ENCODE measurements at places on chromosomes 1 and 21. TPM values are rescaled to one million over a fixed set of nuclear protein-coding genes. Genes with fewer than 3 reads are reported as not detected.

DNA sequence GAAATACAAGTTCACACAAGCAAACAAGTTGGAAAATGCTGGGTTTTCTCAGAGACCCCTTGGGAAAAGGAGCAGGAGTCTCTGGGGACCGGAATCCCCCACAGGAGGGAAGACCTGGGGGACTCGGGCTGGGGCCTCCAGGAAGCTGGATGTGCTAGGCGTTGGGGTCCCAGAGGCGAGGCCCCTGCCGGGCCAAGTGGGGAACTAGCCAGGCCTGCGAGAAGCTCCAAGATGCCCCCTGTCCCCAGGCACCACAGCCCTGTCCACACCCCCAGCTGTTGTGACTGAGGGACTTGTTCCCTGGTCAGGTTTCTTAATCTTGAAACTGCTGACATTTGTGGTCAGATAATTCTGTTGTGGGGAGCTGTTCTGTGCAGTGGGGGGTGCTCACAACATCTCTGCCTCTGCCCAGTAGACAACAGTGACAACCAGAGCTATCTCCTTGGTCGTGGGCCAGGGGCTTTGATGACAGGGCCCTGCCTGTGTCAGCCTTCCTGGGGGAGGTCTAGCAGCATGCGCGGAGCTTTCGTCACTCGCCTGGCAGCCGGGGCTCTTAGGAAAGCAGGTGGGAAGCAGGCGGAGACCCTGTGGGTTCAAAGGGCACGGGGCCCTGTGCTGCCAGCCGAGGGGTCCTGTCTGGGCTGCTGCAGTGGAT lies 126.4 kb upstream of the ARHGEF16 start:
- no peak overlapping the region for H3K27ac ChIP-seq
- no peaks in the 10 kb centered on the region for H3K4me1 ChIP-seq
- H3K27me3 ChIP-seq = no peaks in the 10 kb centered on the region
- DNase-seq = no peak
- H3K36me3 ChIP-seq = no peaks in the 10 kb centered on the region

GRCh38 chr1:17130138-17130635 lies 10.9 kb upstream of the PADI2 start:
- H3K36me3 ChIP-seq = no peaks in the 10 kb centered on the region
- H3K4me1 ChIP-seq = no peaks in the 10 kb centered on the region
- no peak for DNase-seq
- no peak overlapping the region for H3K27ac ChIP-seq
- peaks cover 17% of the 10 kb centered on the region for H3K27me3 ChIP-seq

GRCh38 chr1:24236789-24237371 lies 49.8 kb upstream of the IFNLR1 start:
- peaks cover 13% of the 10 kb centered on the region for H3K4me1 ChIP-seq
- H3K4me3 ChIP-seq = no peak overlapping the region
- no peak for DNase-seq
- peaks cover 18% of the 10 kb centered on the region for H3K27me3 ChIP-seq
- no peak overlapping the region for H3K27ac ChIP-seq
- H3K36me3 ChIP-seq = peaks cover 1% of the 10 kb centered on the region

- peaks cover 12% of the 10 kb centered on the region for H3K36me3 ChIP-seq
- no peak overlapping the region for H3K4me3 ChIP-seq
- no peaks in the 10 kb centered on the region for H3K27me3 ChIP-seq
- DNase-seq = no peak
Observed at GRCh38 chr1:11842154-11843041, 5.2 kb downstream of the NPPA start.

- H3K4me1 ChIP-seq = peaks cover 8% of the 10 kb centered on the region
- no peak for DNase-seq
- H3K27me3 ChIP-seq = no peaks in the 10 kb centered on the region
- no peaks in the 10 kb centered on the region for H3K36me3 ChIP-seq
- H3K27ac ChIP-seq = no peak overlapping the region
Observed at GRCh38 chr21:29477941-29478340, 179.2 kb downstream of the BACH1 start.

DNA sequence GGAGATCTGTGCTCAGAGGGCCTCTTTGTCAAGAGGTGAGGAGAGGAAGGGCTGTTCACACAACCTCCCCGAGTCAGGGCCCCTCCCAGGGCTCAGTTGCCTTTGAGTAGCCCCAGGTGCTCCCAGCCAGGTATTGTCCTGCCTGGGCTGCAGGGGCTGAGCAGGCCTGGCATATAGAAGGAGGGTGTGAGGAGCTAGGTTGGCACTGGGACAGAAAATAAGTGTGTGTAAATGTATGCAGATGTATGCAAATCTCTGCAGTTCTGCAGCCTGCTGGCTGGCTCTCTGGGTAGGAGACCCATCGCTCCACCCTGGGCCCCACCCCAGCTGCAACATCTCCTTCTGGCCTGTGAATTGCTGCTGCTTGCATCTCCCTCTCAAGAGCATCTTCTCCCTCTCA lies 52.4 kb downstream of the NAV1 start:
- peaks cover 14% of the 10 kb centered on the region for H3K27me3 ChIP-seq
- no peaks in the 10 kb centered on the region for H3K4me1 ChIP-seq
- no peak overlapping the region for H3K27ac ChIP-seq
- no peaks in the 10 kb centered on the region for H3K36me3 ChIP-seq
- no peak for DNase-seq

DNA sequence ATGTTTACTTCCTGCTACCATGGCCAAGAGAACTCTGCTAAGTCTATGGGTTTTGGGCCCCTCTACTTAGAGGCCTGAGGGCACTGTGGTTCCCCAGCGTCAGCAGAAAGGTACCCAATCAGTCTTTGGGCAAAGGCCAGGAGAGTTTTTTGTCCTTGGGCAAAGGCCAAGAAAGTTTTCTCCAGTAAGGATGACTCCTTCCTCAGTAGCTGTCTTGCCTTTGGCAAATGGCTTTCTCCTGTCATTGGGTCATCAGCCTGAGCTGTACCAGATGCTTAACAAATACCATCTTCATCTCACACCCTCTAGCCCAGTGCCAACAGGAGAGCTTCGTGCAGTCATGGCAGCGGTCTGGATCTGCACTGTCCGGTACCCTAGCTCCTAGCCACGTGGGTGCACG lies 199.3 kb upstream of the TMEM51 start:
- H3K27me3 ChIP-seq = no peaks in the 10 kb centered on the region
- DNase-seq = no peak
- no peaks in the 10 kb centered on the region for H3K4me1 ChIP-seq
- no peak overlapping the region for H3K27ac ChIP-seq

- no peak for DNase-seq
- H3K4me1 ChIP-seq = no peaks in the 10 kb centered on the region
- no peak overlapping the region for H3K27ac ChIP-seq
- peaks cover 22% of the 10 kb centered on the region for H3K27me3 ChIP-seq
Observed at GRCh38 chr21:46024141-46024540, 42.6 kb downstream of the COL6A1 start.

DNA sequence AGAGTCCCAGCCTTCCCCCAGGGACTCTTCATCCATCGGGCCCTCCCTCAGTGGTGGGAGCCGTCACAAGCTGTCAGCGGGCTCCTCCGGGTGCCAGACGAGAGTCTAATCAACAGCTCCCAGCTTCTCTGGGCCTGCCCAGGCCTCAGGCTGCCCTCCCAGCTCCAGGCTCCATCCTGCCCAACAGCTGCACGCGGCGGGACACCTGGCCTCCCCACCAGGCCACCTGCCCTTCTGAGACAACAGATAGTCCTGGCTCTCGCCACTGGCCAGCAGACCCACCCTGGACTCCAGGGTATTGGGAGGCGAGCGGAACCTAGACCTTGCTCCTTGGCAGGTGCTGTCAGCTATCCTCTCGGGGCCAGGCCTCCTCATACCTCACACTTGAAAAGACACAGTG lies 3.1 kb downstream of the WNT4 start:
- peaks cover 4% of the 10 kb centered on the region for H3K4me1 ChIP-seq
- H3K27me3 ChIP-seq = peaks cover 34% of the 10 kb centered on the region
- H3K4me3 ChIP-seq = no peak overlapping the region
- no peaks in the 10 kb centered on the region for H3K36me3 ChIP-seq
- H3K27ac ChIP-seq = no peak overlapping the region

- H3K36me3 ChIP-seq = peaks cover 22% of the 10 kb centered on the region
- H3K27me3 ChIP-seq = peaks cover 11% of the 10 kb centered on the region
- no peak for DNase-seq
- no peak overlapping the region for H3K4me3 ChIP-seq
- H3K27ac ChIP-seq = peak overlapping the region; percentile 52
Observed at GRCh38 chr1:109864047-109864822, 46.4 kb upstream of the CSF1 start.

GRCh38 chr1:15803380-15803779 lies 4.1 kb downstream of the UQCRHL start:
- DNase-seq = no peak
- no peaks in the 10 kb centered on the region for H3K36me3 ChIP-seq
- peaks cover 11% of the 10 kb centered on the region for H3K27me3 ChIP-seq

- H3K27ac ChIP-seq = no peak overlapping the region
- peaks cover 6% of the 10 kb centered on the region for H3K4me1 ChIP-seq
- no peaks in the 10 kb centered on the region for H3K27me3 ChIP-seq
- no peak for DNase-seq
- peaks cover 5% of the 10 kb centered on the region for H3K36me3 ChIP-seq
- no peak overlapping the region for H3K4me3 ChIP-seq
Observed at GRCh38 chr1:241591317-241591716, 48.9 kb downstream of the CHML start.

DNA sequence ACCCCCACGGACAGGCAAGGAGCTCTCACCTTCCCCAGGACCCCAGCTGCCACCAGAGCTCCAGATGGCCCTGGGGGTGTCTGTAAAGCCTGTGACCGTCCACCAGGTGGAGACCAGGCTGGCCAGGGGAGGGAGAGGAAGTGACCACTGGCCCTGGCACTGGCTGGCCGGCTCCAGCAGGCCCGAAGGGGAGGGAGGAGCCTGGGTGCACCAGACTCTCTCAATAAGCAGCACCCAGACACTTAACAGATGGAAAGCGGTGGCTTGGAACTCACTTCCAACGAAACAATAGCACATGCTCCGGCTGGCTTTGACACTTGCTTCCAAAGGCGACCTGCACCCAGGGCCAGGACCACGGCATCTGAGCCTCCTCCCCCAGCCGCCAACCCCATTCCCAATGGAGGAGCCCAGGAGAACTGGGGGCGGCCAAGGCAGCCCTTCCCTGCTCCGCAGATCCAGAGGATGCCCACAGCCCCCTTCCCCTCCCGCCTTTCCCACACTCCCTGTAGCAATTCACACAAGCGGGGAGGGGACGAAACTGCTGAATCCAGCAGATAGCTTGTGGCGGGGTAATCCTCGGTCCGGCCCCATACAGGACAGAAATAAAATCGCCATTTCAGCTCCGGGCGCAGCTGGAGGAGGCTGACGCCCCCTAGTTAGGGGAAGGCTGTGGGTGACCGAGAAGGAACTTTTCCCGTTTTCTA lies 742 bp upstream of the PDE9A start:
- H3K27me3 ChIP-seq = peaks cover 54% of the 10 kb centered on the region
- no peak overlapping the region for H3K27ac ChIP-seq
- DNase-seq = no peak

DNA sequence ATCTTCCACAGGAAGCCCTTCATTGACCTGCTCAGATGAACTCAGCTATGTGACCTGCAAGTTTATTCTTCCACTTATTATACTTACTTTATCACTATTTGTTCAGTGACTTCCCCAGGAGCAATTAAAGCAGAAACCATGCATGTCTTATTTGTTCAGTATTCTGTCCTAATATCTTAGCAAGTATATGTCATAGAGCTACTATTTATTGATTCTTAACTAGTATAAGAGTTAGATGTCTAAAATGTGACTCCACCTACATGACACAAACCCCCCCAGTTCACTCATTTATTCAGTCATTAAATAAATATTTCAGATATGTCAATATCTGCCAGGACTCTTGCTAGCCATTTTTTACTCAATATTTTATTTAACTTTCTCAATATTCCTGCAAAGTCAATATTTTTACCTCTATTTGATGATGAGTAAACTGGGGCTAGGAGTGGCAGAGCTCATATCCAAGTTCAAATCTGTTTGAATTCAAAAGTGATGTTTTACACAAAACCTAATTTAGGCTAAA lies 469.0 kb upstream of the USP24 start:
- H3K4me1 ChIP-seq = no peaks in the 10 kb centered on the region
- no peak overlapping the region for H3K4me3 ChIP-seq
- H3K27ac ChIP-seq = no peak overlapping the region
- no peaks in the 10 kb centered on the region for H3K27me3 ChIP-seq

DNA sequence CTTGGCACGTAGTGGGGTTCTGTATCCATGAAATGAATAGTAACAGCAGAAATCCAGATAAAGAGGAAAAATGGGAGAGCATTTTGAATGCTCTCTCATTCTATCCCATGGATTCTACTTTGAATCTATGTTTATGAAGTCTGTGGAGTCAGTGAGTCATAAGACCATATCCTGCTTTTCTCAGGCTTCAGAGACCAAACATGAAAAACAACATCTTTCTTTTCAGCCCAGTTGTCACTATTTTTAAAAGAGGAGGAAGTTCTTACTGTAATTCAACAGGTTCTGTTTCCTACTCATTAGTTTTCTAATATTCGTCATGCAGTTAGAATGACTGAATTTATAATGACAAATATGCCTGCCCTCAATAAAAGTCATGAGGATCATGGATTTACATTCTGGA lies 39.4 kb upstream of the CD55 start:
- H3K27me3 ChIP-seq = peaks cover 2% of the 10 kb centered on the region
- H3K4me3 ChIP-seq = no peak overlapping the region
- peaks cover 26% of the 10 kb centered on the region for H3K4me1 ChIP-seq

DNA sequence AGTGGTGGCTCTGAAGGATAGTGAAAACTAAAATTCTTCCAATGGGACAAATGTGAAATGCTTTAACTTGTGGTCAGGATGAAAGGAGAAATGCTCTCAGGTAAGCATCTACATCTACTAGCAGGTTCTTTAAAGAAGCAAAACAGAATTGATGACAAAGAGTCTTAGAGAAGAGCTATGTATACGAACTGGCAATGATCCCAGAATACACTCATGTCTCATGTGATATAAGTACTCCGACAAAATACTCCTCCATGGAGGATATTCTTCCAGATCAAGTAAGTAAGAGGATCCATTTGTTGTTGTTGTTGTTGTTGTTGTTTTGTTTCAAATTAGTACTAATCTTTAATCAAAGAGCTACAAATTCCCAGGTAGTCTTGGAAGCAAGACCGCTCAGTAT lies 174.0 kb upstream of the ATP1B1 start:
- no peak overlapping the region for H3K27ac ChIP-seq
- H3K27me3 ChIP-seq = peaks cover 16% of the 10 kb centered on the region
- DNase-seq = no peak
- H3K4me3 ChIP-seq = no peak overlapping the region
- H3K4me1 ChIP-seq = peaks cover 6% of the 10 kb centered on the region

DNA sequence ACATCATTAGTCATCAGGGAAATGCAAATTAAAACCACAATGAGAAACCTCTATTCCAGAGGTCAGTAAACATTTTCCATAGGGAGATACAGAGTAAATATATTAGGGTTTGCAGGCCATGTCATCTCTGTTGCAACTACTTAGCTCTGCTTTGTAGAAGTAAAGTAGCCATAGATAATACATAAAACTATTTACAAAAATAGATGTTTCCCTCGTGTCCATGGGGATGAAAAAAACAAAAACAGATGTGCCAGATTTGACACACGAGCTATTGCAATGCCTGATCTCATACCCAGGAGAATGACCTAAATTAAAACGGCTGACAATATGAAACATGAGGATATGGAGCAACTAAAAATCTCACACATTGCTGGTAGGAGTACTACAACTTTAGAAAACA lies 17.3 kb downstream of the LTN1 start:
- no peak for DNase-seq
- no peak overlapping the region for H3K27ac ChIP-seq
- H3K36me3 ChIP-seq = peaks cover 44% of the 10 kb centered on the region
- no peaks in the 10 kb centered on the region for H3K27me3 ChIP-seq
- no peaks in the 10 kb centered on the region for H3K4me1 ChIP-seq
- H3K4me3 ChIP-seq = no peak overlapping the region

- H3K4me3 ChIP-seq = peak overlapping the region; percentile 98
- no peak for DNase-seq
- no peaks in the 10 kb centered on the region for H3K27me3 ChIP-seq
Observed at GRCh38 chr1:28510970-28511440, 5.2 kb downstream of the RCC1 start.

The CA6 gene
- 10.1 TPM for total RNA-seq

The FNDC5 gene
- not detected for total RNA-seq

The FAM110D gene
- not detected for total RNA-seq

The C1orf210 gene
- total RNA-seq = not detected

The FAM163A gene
- not detected for total RNA-seq

The SPATA17 gene
- total RNA-seq = not detected

Measured in activated CD8-positive, alpha-beta memory T cell treated with anti-CD3 and anti-CD28 coated beads, Interleukin-2, amount 10 ng/mL, durations not matched to agents 7 days and 5 days (primary cell).